ENCODE measurements at places on chromosomes 1 and 21. TPM values are rescaled to one million over a fixed set of nuclear protein-coding genes. Genes with fewer than 3 reads are reported as not detected.

The ADGRL2 gene
- 7.2 TPM for total RNA-seq

The C1orf226 gene
- 24.2 TPM for total RNA-seq

The GPR3 gene
- not detected for total RNA-seq

The SELP gene
- total RNA-seq: 3.0 TPM

The ATP1A4 gene
- total RNA-seq: not detected

The CD53 gene
- total RNA-seq: 7.5 TPM

The RAP1GAP gene
- total RNA-seq: 53.1 TPM

The SPRR2F gene
- total RNA-seq: not detected

The CFAP45 gene
- 0.34 TPM for total RNA-seq

The ZC3H12A gene
- 61.6 TPM for total RNA-seq

The NADK gene
- 156 TPM for total RNA-seq

The PRKAA2 gene
- 4.4 TPM for total RNA-seq

The SUSD4 gene
- 0.28 TPM for total RNA-seq

The TCP10L gene
- total RNA-seq: not detected

The SHE gene
- 3.4 TPM for total RNA-seq

The DMBX1 gene
- not detected for total RNA-seq

The IVL gene
- total RNA-seq: not detected

The CLEC20A gene
- total RNA-seq: not detected

The SLAMF8 gene
- 1.2 TPM for total RNA-seq

The DCST1 gene
- total RNA-seq: not detected

The SLAMF9 gene
- total RNA-seq: not detected

The NID1 gene
- total RNA-seq: 24.6 TPM

The KCNA3 gene
- 0.92 TPM for total RNA-seq

The SYDE2 gene
- total RNA-seq: 10.9 TPM

The RHD gene
- not detected for total RNA-seq

The MTMR11 gene
- 176 TPM for total RNA-seq

The SHISA4 gene
- 2.6 TPM for total RNA-seq

The ALX3 gene
- not detected for total RNA-seq

The PGBD5 gene
- total RNA-seq: 2.0 TPM

The MSH4 gene
- 0.45 TPM for total RNA-seq

The KLF17 gene
- total RNA-seq: 0.11 TPM

The S100A3 gene
- total RNA-seq: not detected

The S100A14 gene
- total RNA-seq: 453 TPM

The CR1L gene
- not detected for total RNA-seq

The ZNF648 gene
- not detected for total RNA-seq

The BMP8A gene
- total RNA-seq: 6.8 TPM

The FCN3 gene
- total RNA-seq: 0.76 TPM

The NFIA gene
- total RNA-seq: 51.1 TPM

The KANK4 gene
- 0.50 TPM for total RNA-seq

The SRRM1 gene
- total RNA-seq: 115 TPM

The CHD5 gene
- total RNA-seq: 0.18 TPM

The BEND5 gene
- 0.61 TPM for total RNA-seq

The BRINP3 gene
- total RNA-seq: 23.7 TPM

The WNT3A gene
- 0.14 TPM for total RNA-seq

The CELA2A gene
- not detected for total RNA-seq

The IPO13 gene
- 19.2 TPM for total RNA-seq

The CCDC181 gene
- 0.11 TPM for total RNA-seq

The CLDN19 gene
- total RNA-seq: not detected

The ANGPTL3 gene
- total RNA-seq: not detected

The LAMC2 gene
- total RNA-seq: 55.0 TPM

The PLEKHG5 gene
- 22.3 TPM for total RNA-seq
